Esophagus mucosa (tissue), 1 donor: ENCODE measurements at places on chromosomes 4 and X. TPM values are rescaled to one million over a fixed set of nuclear protein-coding genes. Genes with fewer than 3 reads are reported as not detected.

DUX4 gene
- total RNA-seq = 0.56 TPM

DNA sequence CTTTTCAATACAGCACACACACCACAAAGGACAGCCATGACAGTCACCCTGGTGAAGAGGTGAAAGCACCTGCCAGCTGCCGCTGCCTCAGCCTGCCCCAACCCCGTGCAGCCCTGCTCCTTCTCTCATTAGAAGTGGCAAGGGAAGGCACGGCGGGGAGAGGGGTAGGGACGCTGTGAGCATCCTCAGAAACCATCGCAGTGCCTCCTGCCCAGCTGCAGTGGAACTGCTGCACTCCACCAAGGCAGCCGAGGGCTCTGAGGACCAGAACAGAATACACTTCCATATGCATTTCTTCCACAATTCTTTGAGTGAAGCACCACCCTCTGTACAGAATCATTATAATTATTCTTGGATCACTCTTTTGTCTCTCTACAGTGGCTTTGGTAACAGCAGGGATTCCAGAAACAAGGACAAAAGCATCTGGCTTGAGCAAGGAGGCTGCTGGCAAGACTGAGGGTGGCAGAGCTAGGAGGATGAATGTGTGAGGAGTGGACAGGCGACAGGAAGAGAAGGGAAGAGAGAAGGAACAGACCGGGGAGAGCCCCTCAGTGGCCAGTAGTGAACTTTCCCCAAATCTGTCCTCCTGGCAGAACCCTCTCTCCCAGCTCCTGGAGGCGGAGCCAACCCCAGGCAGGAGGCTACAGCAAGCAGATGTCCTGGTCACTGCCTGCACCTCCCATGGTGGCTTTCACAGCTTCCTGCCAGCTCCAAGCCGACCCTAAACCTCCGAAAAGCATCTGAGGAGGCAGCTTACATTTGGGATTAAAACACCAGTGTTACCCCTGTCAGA lies 73.2 kb downstream of the MTNR1A start:
- ATAC-seq = no peak

DNA sequence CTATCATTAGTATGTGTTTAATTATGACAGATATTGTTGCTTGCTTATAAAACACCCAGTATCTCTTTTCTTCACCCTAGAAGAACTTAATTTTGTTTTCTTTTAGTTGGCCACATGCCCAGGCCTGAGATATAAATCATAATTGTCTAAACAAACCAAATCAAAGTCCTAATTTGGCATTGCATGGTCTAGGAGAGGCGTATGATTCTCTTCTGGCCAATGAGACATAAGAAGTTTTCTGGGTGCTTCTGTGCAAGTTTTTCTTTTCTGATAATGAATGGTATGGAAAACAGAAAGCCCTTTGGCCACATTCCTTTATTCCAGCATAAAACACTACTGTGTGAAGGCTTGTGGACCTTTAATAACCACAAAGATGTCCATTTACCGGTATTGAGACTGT lies 192.9 kb upstream of the CTSO start:
- no peak for ATAC-seq

SMR3B gene
- total RNA-seq = not detected

SUPT20HL2 gene
- total RNA-seq = not detected

- no peak for ATAC-seq
Measured at GRCh38 chr4:71732706-71733105, 51.2 kb downstream of the GC start.

SCML1 gene
- 4.8 TPM for total RNA-seq
